ENCODE measurements at places on chromosomes 1 and 21.
A peak's percentile ranks its signal among the peaks of the same experiment; 100 is the strongest.

- DNase-seq = no peak
These were observed 79.7 kb downstream of the POFUT2 start for GRCh38 chr21:45207839-45208626.

DNA sequence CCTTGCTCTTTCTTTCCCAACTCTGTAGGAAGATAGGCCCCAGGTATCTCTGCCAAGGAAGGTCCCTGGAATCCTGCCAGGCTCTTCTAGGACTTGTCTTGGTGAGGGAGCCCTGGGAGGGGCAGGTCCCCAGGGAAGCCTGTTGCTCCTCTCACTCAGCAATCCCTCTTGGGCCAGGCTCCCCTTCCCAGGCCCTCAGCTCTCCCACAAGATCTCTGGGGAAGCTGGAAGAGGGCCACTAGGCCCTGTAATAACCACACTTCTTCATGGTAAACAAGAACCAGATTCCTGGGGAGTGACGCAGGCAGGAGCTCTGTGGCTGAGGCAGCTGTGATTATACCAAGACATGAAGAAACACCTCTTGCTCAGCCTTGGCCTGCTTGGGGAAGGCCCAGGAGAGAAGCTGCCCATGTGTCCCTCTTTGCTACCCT is 9.9 kb upstream of the MAPKAPK2 start:
- DNase-seq = no peak

DNA sequence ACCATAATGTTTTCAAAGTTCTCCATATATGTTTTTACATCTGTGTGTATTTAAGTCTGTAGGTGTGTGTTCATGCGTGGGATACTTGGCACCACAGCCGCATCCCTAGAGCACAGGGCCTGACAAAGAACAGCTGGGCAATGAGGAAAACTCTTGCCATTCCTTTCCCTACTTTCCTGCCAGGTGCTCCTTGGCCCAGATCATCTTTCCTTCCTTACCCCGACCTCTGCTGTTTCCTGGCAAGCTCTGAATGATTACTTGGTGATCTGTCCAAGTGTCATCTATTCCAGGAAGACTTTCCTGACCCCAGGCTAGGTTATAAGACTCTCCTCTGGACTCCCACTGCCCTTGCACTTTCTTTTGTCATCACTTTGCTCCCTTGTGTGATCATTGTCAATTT is 123.6 kb downstream of the ELAVL4 start:
- no peak for DNase-seq

- no peak for DNase-seq
These were observed 362 bp downstream of the ZBTB48 start for GRCh38 chr1:6580119-6580592.

DNA sequence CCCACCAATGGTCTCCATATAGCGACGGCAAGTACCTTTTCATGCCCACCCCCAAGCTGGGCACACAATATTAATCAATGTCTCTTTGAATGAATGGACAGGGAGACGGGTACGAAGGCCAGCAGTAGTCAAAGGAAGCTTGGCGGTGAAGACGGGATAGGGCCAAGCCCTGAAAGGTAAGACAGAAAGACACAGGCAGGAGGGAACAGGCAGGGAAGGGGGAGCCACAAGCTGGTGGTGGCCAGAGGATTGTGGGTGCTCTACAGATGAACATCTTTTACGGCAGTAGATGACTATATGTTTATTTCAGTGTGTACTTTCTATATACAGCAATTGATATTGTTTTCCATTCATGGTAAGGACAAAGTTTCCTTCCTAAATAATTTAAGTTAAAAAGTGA is 16.3 kb downstream of the CAPZB start:
- no peak for DNase-seq

DNA sequence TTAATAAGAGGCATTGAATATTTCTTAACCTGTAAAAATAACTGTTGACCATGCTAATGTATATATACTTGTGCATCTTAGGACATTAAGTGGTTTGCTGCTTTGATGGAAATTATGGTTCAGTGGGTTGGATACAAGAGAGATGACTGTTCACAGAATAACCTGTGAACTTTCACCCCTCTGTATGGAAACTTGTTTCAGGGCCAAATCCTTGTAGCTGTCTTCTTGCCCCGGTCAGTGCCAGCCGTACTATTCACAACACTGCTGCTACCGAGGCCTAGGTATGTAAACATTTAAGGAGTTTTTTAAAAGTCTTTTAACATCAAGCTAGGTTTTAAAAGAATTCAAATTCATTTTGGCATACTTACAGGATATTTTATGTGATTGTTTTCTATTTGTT is 16.1 kb downstream of the DONSON start:
- DNase-seq = no peak

DNA sequence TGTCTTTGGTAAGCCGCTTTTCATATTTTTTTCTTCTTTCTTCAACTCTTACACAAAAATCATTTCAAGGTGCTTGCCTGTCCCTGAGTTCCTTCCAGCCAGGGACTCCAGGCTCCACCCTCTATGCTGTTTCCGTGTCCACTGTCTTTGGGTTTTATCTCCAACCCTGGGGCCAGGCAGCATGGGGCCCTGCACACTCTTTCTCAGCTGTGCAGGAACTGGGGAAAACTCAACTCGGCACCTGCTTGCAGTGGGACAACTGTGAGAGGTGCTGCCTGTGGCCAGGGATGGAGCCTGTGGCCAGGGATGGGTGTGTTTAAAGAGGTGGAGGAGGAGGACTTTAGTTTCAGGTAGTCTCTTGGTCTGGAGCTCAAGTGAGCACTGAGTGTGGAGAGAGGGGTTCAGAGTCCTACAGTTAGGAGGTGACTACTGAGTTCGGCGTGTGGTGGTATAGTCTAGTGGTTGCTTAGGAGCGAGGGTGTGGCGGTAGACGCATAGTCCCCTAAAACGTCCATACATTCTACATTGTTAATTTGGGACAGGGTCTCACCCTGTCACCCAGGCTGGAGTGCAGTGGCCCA is 13.4 kb downstream of the TNFRSF8 start:
- DNase-seq = no peak

DNA sequence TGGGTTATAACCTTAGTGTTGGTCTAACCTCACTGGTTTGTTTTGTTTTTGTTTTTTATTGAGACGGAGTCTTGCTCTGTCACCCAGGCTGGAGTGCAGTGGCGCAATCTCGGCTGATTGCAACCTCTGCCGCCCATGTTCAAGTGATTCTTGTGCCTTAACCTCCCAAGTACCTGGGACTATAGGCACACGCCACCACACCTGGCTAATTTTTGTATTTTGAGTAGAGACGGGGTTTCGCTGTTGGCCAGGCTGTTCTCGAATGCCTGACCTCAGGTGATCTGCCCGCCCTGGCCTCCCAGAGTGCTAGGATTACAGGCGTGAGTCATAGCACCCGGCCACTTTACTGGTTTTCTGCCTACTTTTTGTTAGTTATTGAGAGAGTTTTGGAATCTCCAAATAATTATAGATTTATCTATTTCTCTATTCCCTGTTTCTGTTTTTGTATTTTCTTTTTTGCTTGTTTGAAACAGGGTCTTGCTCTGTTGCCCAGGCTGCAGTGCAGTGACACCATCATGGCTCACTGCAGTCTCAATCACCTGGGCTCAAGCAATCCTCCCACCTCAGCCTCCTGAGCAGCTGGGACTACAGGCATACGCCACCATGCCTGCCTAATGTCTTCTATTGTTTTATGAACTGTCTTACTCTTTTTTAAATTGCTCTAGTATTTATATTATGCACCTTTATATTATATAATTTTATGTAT is 21.4 kb downstream of the SMG7 start:
- DNase-seq = no peak

DNA sequence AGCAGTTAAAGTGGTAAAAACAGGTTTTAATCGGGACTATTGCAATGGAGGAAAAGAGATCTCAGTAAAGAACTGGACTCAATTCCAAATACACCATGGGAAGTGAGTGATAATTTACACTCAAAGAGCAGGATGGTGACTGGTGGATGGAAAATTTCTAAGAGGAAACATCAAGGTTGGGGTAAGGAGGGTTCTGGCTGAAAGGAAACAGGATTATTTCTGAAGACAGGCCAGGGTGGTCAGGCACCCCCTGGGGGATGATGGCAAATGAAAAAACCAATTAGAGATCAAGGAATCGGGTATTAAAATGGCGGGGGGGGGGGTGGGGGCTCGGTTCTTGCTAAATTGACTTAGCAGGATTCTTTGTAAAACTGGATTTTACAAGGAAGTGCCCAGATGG is 12.3 kb upstream of the HSD11B1 start:
- DNase-seq = no peak

- peak; percentile 70 for DNase-seq
These were observed 19.9 kb downstream of the INSRR start for GRCh38 chr1:156838972-156839371.

DNA sequence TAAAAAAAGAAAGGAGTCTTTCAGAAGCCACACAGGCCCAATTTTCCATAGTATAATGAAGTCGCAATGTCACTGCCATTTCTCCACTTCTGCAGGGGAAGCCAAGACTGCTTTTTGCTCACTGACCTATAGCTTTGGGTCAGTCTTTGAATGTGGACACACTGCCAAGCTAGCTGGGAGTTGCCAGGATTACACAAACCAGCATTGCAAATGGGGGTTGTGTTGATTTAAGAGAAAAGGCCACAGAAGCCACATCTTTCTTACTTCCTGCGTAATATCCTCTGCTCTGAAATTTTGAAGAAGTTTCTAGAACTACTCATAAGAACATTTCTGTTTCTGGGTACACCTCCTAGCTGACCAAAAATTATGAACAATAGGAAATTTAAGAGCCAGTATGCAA is 45.8 kb upstream of the SAMSN1 start:
- no peak for DNase-seq

- DNase-seq = peak; percentile 89
These were observed 31.4 kb upstream of the TARDBP start for GRCh38 chr1:10980841-10981727.

GRCh38 chr1:222613627-222614026 is 4.3 kb upstream of the MIA3 start:
- DNase-seq = no peak

DNA sequence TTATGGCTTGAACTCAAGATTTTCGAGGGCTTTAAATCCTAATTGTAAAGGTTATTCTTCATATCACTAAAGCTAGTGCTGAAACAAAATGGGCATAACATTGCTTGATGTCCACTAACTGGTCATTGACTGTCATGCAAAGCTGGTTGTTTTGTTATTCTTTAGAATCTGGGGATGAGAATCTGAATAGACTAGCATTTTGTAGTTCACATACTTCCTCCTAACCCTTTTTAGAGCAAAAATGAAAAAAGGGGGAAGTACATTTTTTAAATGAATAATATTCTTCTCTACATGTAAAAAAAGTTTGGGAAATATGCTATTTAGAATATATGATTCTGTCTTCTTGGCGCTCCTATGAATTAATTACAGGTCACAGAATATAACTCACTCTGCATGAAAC is 72.2 kb upstream of the HMCN1 start:
- no peak for DNase-seq

DNA sequence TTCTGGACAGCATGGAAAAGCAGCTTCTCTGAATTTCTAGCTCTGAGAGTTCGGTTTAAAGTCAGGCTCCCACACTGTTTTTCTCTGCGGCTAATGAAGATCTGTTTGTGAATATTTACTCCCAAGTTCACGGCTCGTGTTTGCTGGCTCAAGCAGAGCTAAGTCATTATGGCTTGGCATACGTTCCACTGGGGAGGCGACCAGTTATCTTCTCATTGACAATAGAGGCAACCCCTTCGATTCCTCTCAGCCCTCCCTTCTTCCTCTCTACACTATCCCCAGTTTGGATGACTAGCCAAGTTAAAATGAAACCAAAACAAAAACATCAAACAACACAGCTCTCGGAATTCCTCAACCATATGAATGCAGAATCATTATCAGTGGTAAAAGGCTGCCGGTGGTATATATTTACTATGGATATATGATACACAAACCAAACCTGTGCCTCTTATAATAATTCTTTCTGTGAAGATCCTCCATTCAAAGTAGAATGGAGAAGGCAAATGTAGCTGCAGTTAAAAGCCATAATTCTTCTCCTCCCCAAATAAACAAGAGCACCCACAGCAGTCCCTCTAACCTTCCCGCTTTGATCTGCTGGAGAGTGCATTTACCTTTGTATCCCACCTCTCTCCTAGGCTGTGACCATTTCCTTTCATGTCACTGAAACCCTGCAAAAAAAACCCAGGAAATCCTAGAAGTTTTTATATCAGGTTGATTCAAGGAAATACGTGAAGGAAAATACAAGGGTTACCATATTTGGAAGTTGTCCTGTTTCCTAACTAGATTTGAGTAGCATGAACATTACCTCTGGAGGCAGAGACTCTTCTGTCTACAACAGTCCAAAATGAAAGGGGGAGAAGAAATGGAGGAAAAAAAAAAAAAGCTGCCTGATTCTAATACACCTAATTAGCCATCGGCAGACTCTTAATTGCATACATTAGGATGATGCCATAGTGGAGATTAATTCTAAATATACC is 108.3 kb upstream of the USH2A start:
- no peak for DNase-seq

GRCh38 chr1:198153804-198154203 is 3.0 kb upstream of the NEK7 start:
- no peak for DNase-seq

DNA sequence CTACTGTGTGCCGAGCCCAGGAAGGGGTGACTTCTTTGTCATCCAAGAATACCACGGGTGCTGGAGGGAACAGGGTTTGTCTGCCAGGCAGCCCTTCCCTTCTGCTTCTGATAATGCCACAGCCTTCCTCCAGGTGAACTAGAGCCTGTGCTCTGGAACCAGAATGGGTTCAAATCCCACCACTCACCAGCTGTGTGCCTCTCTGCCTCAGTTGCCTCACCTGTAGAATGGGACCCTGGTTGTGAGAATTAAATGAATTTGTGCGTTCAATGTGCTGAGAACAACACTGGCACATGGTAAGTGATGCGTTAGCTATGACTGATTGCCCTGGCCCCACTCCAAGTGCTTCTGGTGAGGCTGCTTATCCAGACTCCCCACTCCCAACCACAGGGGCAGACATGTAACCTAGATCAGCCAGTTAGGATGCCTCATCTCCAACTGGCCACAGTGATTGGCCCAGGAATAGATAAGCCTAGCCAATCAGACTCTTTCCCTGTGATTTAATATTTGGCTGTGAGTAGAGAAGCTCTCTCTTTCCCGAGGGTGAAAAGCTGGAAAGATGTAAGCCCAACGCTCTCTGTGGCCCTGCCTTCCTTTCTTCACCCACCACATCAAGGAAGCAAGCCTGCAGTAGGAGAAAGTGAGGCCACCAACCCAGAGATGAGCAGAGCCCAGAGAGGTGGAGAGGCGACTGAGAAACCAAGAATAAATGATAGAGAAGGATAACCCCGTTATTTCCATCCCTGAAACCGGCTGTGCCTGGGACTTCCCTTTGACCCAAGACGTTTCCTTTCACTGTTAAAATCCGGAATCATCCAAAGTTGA is 20.8 kb upstream of the LAPTM5 start:
- no peak for DNase-seq

DNA sequence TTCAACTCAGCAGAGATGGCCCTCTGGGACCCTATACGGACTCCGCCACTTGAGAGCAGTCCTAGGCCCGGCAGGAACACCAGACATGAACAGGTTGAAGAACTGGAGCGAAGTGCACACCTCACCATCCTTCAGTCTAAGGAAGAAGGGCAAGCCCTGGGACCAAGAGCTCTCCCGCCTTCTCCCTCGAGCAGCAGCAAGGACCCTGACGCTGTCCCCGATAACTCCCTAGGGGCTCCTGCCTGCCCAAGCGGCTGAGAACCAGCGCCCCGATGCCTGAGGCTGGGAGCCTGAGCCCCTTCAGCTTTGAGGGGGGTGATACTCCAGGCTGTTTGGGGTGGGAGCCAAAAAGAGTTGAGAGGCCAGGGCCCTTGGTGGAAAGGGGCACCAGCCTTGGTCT is 10.2 kb downstream of the TMEM81 start:
- DNase-seq = no peak

GRCh38 chr1:156052862-156053767 is 483 bp downstream of the UBQLN4 start:
- DNase-seq = peak; percentile 94

Data from neural progenitor cell (in vitro differentiated cells).